ENCODE measurements at places on chromosomes 13 and 19.
A peak's percentile ranks its signal among the peaks of the same experiment; 100 is the strongest.

DNA sequence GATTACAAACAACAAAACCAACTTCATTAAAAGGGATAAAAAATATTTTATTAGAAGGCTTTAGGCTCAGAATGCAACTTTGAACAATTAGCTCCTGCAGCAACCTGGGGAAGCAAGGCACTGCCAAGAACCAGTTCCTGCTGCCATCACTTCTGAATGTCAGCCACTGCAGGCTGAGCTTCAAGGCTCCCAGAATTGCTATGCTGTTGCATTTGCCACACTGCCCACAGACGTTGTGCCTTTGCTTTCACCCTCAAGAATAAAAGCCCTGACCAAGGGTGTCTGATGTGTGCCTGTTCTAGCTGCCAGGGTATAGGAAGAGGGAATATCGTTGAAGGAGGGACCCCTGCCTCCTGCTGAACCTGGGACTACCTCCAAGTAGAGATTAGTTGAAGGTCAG is 238.4 kb downstream of the ITGBL1 start:
- DNase-seq: no peak

GRCh38 chr13:95833719-95834118 is 156.8 kb downstream of the DNAJC3 start:
- DNase-seq: no peak

GRCh38 chr13:70795484-70795883 is 687.2 kb upstream of the KLHL1 start:
- no peak for DNase-seq

DNA sequence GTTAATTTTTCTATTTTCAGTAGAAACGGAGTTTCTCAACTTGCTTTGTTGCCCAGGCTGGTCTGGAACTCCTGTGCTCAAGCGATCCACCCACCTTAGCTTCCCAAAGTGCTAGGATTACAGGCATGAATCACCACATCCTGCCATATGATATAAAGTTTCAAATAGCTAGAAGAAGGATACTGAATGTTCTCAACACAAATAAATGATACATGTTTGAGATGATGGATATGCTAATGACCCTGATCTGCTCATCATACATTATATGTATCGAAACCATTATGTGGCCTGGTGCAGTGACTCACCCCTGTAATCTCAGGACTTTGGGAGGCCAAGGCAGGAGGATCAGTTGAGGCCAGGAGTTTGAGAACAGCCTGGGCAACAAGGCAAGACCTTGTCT is 11.5 kb downstream of the CIB3 start:
- peak; percentile 52 for DNase-seq

GRCh38 chr19:33311326-33311682 is 9.0 kb upstream of the CEBPA start:
- DNase-seq: no peak

GRCh38 chr13:80386002-80386401 is 45.1 kb upstream of the SPRY2 start:
- DNase-seq: no peak

DNA sequence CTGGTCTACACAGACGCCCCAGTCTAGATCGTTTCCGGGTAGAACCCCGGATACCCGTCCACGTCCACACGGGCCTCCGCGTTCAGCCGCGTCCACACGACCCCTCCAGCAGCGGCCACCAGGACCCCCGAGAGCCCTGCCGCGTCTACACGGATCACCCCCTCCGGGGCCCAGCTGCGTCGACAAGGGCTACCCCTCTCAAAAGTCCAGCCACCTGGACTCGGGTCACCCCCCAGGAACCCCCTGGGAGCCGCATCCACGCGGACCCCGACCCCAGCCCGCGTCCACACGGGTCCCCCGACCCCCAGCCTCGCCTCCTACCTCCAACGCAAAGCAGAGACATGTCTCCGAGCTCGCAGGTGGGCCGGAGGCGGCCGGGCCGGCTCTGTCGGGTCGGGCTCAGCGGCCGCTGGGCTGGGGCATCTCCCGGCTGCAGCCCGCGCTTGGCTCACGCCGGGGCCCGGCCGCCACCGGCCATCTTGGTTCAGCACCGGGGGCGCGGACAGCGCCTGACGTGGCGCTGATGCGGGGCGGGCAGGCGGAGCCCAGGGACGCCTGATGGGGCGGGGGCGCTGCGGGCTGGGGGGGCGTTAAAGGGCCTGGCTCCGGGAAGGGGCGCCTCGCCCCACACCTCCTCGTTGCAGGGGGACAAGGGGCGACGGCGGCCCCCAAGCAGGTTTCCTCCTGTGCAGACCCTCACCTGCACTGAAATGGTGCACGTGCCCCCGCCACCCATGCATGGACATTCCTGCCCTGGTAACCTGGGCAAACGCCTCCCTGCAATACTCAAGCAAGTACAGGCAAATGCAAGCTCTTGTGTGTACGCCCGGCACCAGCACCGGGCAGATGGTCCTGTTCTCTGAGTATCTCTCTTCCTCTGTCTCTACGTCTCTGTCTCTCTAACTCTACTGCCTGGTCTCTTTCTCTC is at the start of gene UNC13A:
TSS of gene UNC13A (minus strand) at position 498 of the 928 bp plus-strand sequence. CDS start at position 343, 155 bp downstream.
- DNase-seq: peak; percentile 42

Data from umbilical cord (tissue), 2 donors.